Skeletal muscle cell (primary cell): ENCODE measurements at places on chromosomes 12 and 14.

DNA sequence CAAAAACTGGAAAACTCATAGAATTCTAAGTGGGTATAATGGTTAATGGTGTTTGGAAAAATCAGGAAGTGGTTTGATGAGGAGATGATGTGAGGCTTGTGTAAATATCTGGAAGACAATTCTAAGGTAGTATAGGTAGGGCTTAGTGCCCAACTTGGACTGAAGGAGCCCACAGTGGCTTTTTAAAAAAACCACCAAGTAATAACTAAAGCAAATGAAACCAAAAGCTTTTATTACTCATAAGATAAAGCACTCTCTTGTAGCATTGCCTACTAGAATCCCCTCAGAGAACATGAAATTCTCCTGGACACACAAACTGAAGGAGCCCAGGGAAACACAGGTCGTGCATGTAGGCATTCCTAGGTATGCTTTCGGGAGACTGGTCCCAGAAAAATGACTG is 324.5 kb downstream of the NELL2 start:
- DNase-seq, result no peak

DNA sequence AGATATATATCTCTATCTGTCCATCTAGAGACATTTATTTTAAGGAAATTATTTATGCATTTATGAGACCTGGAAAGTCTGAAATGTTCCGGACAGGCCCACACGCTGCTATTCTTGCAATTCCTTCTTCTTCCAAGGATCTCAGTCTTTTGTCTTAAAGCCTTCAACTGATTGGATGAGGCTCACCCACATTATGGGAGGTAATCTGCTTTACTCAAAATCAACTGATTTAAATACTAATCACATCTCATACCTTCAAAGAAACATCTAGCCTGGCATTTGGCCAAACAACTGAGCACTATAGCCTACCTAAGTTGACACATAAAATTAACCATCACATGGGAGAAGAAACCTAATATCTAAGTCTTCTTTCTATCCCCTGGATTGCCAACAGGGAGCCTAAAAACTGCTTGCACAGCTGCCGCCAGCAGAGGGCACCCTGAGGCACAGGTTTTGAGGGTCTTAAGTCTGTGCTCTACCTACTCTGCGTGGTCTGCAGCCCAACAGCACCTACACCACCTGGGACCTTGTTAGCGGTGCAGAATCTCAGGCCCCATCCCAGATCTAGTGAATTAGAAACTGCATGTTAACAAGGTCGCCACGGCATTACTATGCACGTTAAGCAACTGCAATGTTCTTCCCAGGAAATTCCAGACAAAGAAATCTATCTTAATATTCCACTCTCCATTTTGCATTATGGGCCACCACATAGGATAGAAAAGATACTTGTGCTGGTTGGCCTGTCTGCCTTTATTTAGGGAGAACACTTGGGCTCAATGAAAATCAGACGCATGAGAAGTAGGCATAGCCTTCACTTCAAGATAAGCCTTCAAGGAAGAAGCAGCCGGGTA is 249.7 kb downstream of the FOXG1 start:
- DNase-seq, result no peak

DNA sequence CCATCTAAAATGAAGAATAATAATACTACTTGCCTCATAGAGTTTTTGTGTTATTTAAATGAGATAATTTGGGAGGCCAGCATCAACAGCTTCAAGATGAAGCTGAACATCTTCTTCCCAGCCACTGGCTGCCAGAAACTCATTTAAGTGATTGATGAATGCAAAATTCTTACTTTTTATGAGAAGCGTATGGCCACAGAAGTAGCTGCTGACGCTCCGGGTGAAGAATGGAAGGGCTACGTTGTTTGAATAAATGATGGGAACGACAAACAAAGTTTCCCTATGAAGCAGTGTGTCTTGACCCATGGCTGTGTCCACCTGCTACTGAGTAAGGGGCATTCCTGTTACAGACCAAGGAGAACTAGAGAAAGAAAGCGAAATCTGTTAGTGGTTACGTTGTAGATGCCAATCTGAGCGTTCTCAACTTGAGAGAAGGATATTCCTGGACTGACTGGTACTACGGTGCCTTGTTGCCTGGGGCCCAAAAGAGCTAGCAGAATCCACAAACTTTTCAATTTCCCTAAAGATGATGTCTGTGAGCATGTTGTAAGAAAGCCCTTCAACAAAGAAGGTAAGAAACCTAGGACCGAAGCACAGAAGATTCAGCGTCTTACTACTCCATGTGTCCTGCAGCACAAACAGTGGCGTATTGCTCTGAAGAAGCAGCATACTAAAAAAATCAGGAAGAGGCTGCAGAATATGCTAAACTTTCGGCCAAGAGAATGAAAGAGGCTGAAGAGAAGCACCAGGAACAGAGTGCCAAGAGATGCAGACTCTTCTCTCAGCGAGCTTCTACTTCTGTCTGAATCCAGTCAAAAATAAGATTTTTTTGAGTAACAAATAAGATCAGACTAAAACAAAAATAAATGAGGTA is 100.0 kb upstream of the LRIG3 start:
- no peak for DNase-seq

DNA sequence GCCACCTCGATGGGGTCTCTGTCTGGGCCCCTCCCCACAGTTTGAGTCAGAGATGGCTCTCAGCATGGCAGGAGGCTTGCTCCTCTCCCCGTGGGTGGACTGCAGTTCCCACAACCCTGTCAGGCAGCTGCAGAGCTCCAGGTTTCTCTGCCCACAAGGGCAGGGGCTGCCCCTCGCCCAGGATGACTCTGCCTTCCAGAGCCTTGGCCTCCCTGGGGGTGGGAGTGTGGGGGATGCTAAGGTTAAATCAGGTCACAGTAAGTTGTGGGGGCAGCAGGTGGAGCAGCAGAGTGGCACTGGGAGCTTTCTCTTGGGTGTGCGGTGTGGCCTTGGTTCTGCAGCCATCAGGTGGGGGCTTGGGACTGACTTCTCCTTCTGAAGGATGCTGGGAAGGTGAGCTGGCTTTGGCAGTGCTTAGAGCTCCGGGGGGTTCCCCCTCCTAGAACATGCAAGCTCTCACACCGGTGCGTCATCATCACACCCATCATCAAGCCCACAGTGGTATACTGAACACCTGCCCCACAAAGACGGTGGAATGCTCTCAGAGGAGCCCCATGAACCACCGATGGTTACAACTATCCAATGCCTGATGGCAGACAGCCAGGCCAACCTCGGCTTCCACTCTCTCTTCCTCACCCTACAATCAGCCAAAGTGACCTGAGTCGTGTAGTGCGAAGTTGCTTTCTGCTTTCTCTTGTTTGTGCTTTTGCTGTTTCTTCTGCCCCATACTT is 39.7 kb downstream of the ERH start:
- DNase-seq, result no peak
